ENCODE measurements at places on chromosomes 7 and 10.
A peak's percentile ranks its signal among the peaks of the same experiment; 100 is the strongest.

DNA sequence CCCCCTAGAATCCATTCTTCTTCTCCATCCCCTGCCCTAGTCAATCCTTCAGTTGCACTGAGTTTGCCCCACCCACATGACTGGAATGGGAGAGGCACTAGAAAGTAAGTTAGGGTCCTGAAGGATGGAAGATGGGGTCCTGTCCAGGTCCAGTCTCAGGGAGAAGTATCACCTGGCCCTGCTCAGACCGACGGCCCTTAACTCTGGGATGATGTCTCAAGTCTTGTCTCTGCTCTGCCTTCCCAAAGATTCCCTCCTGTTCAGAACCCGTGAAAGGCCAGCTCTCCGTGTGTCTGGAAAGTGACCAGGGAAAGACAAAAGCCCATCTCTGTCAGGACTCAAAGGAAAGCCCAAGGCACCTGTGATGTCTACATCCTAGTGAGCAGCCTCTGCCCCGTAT is 88.8 kb downstream of the OAT start:
- no peak for DNase-seq

DNA sequence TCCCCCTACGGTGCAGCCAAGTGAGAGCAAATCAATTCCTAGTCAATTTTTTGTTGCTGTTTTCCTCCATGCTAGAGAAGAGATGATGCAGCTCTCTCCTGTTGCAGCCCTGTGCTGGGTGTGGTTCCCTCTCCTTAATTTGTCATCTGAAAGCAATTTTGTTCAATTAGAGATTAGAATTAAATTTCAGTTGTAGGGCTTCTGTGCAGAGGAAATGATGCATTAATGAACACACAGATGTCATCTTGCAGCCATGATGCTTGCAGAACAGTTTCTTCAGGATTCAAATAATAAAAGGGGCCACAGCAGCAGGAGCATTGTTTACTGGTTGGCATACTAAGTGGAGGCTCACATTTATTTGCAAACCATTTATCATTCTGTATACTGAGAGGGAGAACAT is 266.0 kb downstream of the AUTS2 start:
- no peak for DNase-seq

DNA sequence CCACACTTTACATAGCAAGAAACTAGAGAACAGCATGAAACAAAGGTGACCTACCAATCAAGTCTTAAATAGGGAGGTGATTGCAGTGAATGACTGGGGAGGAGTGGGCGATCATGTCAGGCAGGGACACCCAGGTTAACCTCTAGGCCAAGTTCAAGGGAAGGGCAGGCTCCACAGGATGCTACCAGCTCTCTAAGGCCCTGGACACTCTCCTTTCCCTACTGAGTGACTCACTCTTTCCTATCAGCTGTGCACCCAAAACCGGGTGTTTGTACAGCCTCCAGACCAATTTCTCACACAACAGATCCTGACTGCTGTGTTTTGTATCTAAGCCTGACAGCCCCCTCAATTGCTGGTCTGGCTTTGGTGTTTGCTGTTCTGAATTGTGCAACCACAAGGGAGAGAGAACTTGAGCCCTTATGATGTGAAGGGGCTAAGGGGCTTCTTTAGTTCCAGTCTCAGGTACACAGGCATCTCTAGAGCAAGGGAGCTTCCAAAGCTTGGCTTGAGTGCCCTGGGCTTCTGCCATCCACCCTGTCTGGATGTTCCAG is 107.8 kb downstream of the TBXAS1 start:
- DNase-seq: no peak

DNA sequence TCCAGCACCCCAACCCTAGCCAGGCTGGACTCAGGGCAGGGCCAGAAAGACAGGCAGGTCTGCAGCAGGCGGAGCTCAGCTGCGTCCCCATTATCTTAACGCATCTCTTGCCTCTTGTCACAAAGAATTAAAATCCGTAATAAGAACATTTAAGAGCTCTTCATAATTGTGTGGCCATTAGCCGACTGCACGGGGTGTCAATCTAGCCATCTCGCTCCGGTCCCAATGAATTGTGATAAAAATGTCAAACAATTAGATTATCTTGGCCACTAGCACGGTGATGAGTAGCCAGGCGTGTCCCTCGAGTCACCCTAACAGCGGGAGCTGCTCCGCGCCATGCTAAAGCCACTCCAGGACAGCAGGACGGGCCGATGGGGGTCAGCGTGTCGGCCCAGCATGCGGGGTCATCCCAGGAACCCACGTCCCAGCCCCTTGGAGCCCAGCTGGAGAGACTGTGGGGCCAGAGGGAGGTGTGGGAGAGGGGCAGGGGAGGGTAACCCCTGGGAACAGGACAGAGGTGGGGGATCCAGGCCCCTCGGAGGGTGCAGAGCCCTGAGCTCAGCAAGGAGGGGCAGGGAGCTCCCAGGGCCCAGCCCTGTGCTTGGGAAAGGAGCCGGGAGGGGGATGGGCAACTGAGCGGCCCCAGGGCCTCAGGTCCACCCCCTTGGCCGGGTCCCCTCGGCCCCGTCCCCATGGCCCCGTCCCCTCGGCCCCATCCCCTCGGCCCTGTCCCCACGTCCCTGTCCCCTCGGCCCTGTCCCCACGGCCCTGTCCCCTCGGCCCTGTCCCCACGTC is 17.7 kb upstream of the NKX6-2 start:
- DNase-seq: no peak

GRCh38 chr7:5255832-5256231 is 26.9 kb upstream of the SLC29A4 start:
- no peak for DNase-seq

DNA sequence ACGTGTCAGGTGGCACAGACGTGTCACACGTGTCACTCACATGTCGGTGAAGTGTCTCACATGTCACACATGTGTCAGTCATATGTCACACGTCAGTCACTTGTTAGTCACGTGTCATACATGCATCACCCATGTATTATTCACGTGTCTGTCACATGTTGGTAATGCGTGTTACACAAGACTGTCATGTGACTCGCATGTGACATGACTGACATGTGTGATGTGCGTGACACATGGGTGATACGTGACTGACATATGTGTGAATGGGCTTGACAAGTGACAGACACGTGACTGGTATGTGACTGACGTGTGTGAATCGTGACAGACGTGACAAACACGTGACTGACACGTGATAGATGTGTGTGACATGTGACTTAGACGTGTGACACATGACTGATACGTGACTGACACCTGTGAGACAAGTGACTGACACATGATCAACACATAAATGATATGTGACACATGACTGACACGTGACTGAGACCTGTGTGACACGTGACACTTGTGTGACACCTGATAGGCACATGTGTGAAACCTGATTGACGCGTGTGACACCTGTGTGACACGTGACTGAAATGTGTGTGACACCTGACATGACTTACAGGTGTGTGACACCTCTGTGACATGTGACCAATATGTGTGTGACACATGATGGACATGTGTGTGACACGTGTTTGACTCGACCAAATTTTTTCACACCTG is 56.1 kb downstream of the ZNF92 start:
- DNase-seq: no peak

GRCh38 chr7:26437003-26437532 is 145.4 kb downstream of the SNX10 start:
- DNase-seq: no peak

DNA sequence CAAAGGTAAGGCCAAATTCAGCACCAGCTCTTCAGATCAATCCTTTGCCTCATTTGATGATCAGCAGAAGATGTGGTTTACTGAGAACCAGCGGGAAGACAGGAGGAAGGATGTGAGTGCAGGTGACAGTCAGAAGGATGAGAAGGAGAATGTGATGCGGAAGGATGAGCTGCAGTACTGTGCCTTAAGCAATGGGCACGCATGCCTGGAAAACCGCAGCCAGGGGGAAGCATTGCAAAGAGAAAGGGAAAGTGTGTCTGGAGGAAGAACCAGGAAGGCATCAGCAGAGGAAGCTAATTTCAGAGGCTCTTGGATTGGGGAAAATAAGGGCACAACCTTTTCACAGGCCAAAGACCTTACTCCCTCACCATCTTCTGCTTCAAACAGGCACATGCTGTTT is 25.7 kb downstream of the C10orf71 start:
- DNase-seq: no peak

- no peak for DNase-seq
These were observed 95.7 kb downstream of the KCNMA1 start for GRCh38 chr10:77541944-77542343.

DNA sequence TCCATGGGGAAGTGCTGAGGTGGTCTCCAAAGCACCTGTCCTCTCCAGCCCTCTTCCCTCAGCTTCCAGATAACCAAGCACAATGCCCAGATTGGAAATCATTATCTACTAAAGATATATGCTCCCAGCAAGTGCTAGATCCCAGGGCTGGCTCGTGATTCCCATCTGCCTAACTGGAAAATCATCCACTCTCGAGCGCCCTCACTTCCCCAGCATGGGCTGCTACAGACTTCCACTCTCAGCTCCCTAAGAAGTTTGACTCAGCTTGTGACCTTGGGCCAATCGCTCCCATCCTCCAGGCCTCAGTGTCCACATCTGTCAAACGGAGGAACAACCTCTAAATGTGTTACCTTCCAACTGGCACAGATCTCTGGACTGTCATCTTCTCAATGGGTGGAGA is 112.4 kb upstream of the ZMIZ1 start:
- DNase-seq: no peak

DNA sequence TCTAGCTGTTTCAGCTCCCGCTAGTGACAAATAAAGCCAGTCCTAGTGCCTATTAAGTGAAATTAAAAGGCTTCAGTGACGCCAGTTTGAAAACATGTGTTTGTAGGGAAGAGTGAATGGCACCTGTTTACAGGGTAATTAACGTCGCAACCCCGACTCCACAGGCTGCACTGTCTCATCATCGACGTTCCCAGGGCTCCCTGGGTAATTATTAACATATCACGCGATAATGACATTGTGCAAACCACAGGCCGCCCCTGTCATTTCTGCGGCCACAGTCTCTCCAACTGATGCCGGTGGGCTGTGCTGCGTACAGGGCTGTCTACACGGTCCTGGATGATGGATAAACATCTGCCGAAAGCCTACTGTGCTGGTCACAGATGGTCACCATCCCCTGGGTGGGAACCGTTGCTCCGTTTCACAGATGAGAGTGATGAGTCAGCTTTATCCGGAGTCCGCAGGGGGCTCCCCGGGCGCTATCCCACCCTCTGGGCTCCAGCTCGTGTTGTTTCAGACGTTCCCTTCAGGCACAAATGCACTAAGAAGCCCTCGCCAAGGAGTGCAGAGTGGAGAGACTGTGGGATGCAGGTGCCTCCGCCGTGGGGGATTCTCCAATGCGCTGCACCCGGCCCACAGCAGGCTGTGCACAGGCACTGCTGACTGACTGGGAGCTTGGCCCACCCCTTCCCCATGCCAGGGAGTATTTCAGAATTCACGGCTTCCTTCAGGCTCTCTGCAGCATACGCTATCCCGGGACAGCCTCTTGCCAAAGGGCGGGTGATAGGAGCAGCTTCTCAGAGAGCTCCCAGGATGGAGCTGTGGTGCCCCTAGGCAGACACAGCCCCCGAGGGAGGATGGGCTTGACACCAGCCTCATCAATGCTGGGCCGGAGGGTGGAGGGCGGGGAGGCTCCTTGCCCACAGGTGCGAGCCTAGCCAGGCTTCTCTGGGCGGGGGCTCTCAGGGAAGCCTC is 491.8 kb upstream of the FOXK1 start:
- no peak for DNase-seq

DNA sequence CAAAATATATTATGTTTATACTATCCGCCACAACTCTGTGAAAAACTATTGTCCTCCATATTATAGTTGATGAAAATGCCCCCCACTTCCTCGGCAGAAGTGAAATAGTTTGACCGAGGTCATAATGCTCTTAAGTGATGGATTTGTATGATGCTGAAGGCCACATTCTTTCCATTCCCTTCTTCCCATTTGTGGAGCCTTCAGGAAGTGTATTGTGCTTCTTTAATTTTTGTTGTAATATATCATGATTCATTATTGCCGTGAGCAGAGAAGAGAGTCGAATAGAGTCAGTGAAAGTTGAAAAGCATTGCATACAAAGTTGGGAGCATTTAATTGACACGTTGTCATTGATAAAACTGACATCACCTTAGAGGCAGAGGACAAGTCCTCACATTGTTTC is 460.3 kb downstream of the SUGCT start:
- no peak for DNase-seq

- no peak for DNase-seq
These were observed 46.1 kb downstream of the NCAPG2 start for GRCh38 chr7:158658475-158658874.

DNA sequence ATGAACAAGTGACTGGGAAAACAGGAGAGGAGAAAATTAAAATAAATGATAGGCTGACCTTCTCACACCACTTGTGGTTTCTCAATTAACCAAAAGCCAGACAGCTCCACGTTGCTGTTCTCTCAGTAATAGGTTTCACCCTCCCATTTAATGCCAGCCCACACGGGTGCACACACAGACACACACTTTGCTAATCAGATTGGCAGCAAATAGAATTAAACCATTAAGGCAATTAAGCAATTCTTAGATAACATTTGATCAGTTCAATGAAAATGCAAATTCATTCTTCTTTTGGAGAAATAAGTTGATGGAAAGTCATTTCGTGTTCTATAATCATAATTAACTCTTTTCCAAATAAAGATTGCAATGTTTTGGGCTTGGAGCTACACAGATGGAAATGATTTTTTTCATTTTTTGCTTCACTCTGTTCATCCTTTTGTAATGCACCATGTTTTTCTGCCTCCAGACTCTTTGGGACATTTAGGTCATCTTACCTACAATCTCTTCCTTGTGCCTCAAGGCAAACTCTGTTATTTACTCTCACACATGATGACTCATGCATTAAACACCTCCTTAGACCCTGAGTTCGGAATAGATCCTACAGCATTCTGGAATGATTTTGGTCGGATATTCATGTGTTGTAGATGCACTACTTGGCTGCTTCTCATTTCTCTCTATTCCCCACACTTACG is 700.7 kb downstream of the AUTS2 start:
- DNase-seq: no peak

DNA sequence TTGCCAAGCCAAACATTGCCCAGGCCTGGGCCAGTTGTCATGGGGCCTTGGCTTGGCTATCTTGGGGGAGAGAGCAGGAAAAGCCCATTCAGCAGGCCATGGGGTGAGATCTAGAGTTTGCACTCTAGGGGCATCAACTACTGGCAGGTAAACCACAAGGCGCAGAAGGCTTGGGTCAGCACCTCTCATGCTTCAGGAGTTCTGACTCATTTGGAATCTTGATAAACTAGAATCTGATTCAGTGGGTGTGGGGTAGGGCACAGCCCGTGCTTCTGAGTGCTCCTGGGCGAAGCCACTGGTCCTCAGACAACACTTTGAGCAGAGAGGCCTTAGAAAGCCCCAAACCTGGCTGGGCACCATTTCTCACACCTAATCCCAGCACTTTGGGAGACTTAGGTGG is 81.1 kb downstream of the RGS10 start:
- peak; percentile 86 for DNase-seq

DNA sequence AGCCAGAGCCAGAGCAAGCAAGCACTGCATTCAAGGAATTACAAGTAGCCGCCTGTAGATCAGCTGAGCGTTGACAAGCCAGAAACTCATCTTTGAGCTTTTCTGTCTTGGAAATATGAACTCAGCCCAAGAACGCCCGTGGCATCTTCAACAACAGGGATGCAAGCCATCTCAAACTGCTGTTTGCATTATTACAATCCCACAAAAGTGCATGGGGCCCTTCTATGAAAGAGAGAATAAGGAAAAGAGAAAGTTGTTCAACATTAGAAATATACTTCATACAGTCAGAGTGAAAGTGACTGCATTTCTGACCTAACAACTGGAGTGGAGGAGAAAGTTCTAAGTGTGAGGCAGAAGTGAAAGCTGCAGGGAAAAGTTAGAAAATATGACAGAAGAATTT is 6.5 kb downstream of the SGCE start:
- no peak for DNase-seq
